ENCODE measurements at places on chromosomes 1 and 21.

DNA sequence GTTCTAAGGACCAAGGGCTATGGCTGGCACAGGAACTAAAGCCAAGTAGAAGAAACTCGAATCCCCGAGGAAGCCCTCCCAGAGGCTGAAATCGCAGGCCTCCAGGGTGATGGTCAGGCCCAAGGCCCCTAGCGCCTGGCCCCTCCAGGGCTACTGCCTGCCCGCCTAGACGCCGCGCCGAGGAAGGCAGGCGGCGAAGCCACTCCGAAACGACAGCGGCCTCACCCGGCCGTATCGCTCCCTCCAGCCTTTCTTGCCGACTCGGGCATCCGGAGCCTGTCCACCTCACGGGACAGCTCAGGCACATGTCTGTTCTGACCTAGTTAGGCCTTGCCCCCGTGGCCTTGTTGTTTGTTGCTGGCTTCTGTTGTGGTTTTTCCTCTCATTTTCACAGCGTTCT is 9.7 kb upstream of the LHX8 start:
- no peak for DNase-seq

DNA sequence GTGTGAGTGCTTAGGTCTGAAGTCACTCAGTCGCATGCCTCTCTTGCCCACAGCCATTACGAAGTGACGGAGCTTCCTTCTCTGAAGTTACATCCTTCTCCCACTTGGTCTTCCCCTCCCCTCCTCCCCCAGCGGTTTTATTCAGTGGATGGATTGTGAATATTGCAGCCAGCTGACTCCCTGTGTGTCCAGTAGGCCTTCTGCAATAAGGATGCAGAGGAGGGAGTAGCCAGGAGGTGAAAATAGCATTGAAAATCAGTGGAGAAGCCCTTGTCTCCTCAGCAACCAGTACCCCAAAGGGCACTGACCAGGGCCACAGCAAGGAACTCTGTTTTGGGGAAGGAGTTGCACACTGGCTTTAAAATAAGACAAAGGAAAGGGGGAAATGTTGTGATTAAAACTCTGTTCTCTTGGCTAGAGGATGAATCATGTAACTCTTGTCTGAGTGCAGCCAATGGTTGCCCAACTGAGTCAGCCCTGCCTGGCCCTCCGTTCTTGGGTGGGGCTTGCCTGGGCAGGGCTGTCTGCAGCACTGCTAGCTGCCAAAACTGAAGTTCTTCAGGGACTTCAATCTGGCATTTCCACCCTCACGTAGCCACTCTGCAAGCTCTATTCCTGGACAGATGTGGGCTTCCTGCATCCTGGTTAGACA is 4.3 kb downstream of the S100A10 start:
- peak; percentile 44 for DNase-seq

- no peak for DNase-seq
These were observed 83.8 kb upstream of the HOOK1 start for GRCh38 chr1:59730759-59731478.

- DNase-seq = no peak
These were observed 24.2 kb upstream of the ATP6V1G3 start for GRCh38 chr1:198564716-198565115.

- no peak for DNase-seq
These were observed 63.7 kb downstream of the FAAP20 start for GRCh38 chr1:2130871-2131289.

DNA sequence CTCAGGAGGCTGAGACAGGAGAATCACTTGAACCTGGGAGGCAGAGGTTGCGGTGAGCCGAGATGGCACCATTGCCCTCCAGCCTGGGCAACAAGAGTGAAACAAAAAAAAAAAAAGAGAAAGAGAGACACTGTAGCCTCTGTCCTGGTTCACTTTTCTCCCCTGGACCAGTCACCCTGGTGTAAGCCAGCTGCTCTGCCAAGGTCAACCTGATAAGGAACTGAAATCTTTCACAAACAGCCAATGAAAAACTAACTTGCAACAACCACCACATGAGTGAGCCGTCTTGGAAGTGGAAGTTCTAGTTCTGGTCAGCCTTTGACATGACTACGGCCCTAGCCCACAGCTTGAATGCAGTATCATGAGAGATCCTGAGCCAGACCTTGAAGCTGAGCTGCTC is 36.8 kb upstream of the CXADR start:
- DNase-seq = no peak

DNA sequence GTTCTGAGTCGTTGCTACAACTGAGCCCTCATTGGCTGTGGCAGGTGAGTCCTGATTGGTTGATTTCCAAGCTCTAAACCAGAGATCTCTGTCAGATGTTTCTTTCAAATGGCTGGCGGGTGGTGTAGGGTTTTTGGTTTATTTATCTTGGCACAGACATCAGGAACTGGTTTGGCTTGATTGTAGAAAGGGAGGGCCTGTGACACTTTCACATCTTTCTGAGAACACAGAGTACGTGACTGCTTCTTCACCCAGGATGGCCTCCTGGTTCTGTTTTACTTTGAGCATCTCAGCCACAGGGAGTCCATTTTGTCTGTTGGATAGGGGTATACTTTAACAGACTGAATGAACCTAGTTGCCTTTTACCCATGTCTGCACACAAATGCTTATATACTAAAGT is 89.4 kb upstream of the GPR52 start:
- DNase-seq = no peak

GRCh38 chr1:167708940-167709389 is 12.8 kb upstream of the MPZL1 start:
- DNase-seq = no peak

GRCh38 chr1:53634571-53634979 is 104.4 kb downstream of the GLIS1 start:
- no peak for DNase-seq

- DNase-seq = no peak
These were observed 161.5 kb downstream of the TBX15 start for GRCh38 chr1:118826669-118827068.

- peak; percentile 57 for DNase-seq
These were observed 3.0 kb downstream of the ITLN2 start for GRCh38 chr1:160951443-160952128.

DNA sequence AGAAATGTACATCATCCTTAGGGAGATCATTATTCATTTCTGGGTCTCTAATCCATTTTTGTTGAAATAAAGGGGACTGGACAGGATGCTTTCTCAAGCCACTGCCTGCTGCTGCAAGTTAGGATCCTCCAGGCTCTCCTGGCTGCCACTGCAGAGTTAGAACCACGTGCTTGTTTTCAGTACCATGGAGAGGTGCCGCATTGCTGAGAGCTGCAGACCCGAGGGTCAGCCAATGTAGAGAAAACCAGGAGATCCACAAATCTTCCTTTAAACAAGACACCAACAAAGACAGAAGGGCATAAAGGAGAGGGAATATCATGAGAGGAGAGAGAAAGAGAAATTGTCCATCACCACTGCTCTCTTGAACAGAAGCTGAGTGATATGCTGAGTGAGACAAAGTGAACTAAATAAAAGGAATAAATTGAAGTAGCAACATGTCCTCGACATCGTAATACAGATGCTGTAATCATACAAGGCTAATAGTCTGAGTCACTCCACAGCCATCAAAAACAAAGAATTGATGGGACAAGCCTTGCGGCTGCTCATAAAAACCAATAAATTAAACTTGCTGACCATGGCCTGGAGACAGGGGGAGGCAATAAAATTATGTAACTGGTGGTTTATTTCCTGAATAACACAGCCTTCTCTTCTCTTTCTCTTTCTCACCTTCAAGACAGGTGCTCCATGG is 255.7 kb downstream of the OMA1 start:
- no peak for DNase-seq

DNA sequence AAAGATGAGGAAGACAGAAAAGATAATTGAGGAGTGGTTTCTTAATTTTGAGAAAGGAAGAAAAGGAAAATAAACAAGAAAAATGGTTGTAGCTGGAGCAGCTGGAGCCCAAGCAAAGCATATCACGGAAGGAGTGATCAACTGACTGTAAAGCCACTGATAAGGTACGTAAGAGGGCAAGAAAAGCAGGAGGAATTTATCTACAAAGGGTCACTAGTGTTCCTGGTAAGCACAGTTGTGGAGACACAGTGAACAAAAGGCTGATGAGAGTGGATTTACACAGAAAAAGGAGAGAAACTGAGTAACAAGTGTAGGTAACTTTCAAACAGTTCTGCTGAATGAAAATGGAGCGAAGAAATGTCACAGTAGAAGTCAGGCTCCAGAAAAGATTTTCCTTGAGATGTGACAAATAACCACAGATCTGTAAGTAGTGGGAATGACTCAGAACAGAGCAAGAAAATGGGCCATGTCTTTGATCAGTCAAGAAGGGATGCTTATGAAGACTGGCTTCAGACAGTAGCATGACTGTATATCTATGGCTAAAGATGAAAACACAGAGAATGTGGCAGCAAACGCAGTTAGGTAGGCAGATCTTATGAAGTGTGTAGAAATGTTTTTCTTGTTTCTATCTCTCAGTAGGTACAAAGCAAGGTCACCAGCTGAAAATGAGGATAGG is 45.6 kb upstream of the RBM34 start:
- no peak for DNase-seq

- no peak for DNase-seq
These were observed 145.0 kb upstream of the FGGY start for GRCh38 chr1:59151860-59152259.

DNA sequence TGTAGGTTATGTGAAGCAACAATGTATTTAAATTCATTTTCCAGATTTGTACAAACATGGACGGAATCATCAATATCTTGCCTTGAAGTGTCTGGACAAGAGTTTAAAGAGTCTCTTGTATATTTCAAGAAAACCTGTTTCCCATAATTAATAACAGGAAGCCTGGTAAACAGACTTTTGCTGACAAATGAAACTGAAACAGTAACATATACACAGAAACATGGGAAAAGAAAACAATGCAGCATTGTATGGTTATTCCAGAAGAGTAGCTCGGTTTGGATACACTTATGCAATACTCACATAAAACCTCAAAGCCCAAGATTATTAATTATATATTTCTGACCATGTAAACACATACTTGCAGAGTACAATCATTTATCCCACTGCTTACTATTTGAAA is 265.5 kb downstream of the PTPRC start:
- DNase-seq = no peak

- no peak for DNase-seq
These were observed 50.4 kb downstream of the CD34 start for GRCh38 chr1:207860531-207860930.

DNA sequence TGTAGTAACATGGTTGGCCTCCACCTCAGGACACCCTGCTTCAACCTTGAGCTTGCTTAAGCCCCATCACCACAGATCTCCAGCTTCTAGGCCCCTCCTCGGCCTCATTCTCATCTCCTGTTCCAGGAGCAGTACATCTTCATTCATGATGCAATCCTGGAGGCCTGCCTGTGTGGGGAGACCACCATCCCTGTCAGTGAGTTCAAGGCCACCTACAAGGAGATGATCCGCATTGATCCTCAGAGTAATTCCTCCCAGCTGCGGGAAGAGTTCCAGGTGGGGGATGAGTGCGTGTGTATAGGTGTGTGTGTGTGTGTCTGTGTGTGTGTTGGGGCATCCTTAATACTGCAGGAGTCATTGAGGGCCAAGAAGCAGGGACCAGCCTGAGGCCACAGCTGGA is 79.6 kb downstream of the PTPRU start:
- DNase-seq = no peak

- no peak for DNase-seq
These were observed 25.5 kb downstream of the RNU5D-1 start for GRCh38 chr1:44705470-44705869.

- DNase-seq = no peak
These were observed 43.3 kb upstream of the TSNAX start for GRCh38 chr1:231485029-231485784.

GRCh38 chr1:183970516-183971300 is 66.8 kb downstream of the COLGALT2 start:
- no peak for DNase-seq

GRCh38 chr1:27316860-27317259 is 5.1 kb upstream of the TMEM222 start:
- no peak for DNase-seq

- DNase-seq = no peak
These were observed 1.5 kb upstream of the SLC25A24 start for GRCh38 chr1:108201687-108202086.

GRCh38 chr1:62746809-62747138 is 37.2 kb upstream of the ATG4C start:
- DNase-seq = no peak

GRCh38 chr1:109654519-109654918 is 1.4 kb upstream of the GSTM4 start:
- DNase-seq = no peak

- DNase-seq = no peak
These were observed 344.8 kb downstream of the CHRM3 start for GRCh38 chr1:239731082-239731748.

DNA sequence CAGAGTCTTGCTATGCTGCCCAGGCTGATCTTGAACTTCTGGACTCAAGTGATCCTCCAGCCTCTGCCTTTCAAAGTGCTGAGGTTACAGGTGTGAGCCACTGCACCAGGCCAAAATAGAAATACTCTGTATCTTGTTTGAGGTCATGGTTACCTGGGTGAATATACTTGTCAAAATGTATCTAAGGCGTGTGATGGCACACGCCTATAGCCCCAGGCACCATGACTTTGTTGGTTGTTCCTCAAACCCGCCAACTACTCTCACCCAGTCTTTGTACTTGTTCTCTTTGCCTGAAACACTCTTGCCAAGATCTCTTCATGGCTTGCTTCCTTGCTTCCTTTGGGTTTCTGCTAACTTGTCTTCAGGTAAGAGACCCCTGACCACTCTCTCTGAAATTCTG is 38.0 kb upstream of the RGS5 start:
- DNase-seq = no peak

GRCh38 chr1:156752843-156753482 is 1.5 kb upstream of the HDGF start:
- DNase-seq = no peak

DNA sequence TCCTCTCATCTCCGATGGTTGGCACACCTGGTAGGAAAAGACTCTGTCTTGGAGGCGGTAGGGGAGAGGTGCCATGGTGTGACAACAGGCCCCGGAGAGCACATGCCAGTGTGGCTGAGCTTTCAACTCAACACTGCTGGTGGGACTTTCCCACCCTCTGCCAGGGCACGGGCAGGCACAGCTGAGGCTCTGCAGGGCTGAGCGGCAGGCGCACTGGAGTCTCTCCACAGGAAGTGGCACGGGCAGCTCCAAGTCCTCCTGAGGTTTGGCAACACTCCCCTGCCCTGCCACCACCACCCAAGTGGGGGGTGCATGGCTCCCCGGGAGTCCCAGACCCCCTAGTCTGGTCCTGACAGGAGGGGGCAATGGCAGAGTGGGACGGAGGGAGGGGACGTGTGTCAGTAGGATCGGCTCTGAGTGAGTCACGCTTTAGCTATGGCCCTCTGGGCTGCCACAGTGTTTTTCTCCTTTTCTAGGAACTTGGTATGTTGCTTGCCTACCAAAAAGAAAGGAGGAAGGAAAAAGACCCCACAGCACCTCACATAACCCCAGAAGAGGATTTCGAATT is 27.3 kb upstream of the EVA1B start:
- DNase-seq = peak; percentile 32

DNA sequence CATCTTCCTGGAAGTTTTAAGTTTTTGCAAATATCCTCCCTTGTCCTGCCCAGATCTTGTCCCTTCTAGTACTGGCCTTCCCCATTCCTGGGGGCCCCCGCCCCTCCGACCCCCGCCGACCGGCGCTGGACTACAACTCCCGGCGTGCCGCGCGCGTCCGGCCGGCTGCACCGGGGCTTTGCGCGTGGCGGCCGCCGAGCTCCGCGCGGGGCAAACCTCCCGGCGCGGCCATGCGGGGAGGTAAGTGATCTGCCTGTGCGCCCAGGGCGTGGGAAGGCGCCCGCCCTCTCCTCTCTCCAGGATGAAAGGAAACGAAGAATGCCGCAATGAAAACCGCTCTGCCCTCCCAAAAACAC is 3.2 kb upstream of the SAMD13 start:
- peak; percentile 35 for DNase-seq
